Stimulated activated CD4-positive, alpha-beta T cell treated with anti-CD3 and anti-CD28 coated beads, TNF-alpha, amount 100 ng/mL, for 1 hour (primary cell): ENCODE measurements at places on chromosomes 12 and 14.

GRCh38 chr12:80129895-80130530, 30.7 kb downstream of the OTOGL start:
- DNase-seq, result no peak

GRCh38 chr14:36099619-36100018, 76.9 kb downstream of the PTCSC3 start:
- no peak for DNase-seq

DNA sequence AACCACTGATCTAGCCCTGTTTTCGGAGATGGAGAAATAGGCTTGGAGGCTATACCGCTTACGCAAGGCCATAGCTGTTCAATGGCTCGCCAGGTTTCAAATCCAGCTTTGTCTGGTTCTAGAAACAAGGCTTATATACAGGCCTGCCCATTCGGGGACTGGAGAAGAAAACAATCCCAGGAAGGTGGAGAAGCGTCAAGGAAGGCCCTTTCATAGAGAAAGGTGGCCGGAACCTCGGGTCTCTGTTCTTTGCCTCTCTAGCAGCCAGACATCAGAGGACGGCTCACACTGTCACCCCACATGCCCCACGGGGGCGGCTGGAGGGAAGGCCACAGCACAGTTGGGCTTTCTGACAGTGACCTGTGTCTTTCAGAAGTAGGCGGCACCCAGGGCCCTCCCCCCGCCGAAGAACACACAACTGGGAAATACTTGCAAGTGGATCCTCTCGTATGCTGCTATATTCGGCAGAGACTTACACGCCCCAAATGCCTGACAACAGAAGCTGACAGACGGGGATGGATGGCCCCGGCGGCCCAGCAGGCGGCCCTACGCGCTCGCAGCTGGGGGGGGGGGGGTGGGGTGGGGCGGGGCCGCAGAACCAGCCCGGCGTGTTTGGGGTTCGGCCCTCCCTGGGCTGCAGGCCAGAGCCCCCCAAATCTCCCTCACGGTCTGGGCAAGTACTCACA, 4.5 kb upstream of the SETD1B start:
- no peak for DNase-seq

DNA sequence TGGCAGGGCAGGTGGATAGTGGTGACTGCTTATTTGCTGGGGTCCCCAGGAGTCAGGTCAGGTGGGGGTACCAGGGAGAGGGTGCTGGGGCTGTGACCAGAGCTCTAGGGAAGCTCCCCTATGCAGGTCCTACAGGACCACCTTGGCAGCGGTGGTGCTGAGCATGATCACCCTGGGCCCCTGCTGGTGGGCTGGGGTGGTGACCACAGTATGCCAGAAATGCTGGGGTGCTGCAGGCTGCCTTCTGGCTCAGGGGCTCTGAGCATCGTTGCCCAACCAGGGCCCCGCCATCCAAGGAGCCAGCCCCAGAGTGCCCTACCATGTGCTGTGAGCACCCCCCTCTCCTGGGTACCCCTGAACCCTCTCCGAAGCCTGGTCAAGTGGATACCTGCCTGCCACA, 17.5 kb upstream of the NUDT14 start:
- no peak for DNase-seq

- no peak for DNase-seq
Measured at GRCh38 chr12:94488463-94488862, 28.8 kb upstream of the CEP83 start.

DNA sequence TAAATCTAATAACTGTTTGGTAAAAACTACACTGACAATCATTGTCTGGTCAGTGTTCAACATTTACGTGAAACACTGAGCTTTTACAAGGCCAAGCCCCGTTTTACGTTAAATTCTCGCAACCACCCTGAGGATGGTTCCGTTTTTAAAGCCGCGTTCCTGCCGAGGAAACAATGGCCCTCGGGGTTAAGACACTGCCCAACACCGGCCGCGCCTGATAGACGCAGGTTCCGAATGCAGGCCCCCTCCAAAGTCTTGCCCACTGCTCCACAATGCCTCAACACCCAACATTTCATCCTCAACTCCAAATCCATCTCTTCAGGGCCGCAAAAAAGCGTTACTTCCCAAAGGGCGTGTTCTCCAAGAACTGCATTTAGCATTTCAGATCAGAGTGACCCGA, 953 bp upstream of the SNRPF start:
- no peak for DNase-seq

- no peak for DNase-seq
Measured at GRCh38 chr12:33562401-33562800, 122.8 kb upstream of the SYT10 start.

DNA sequence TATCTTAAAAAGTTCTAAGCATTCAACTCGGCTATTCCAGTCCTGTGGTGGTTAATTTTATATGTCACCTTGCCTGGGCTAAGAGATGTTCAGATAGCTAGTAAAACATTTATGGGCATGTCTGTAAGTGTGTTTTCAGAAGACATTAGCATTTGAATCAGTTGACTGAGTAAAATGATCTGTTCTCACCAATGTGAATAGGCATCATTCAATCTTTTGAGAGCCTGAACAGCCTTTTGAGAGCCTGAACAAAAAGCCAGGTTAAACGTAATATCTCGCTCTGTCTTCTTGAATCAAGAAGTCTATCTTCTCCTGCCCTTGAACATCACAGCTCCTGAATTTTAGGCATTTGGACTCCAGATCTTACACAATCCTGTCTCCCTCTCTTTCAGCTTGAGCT, 1266.1 kb downstream of the LRFN5 start:
- no peak for DNase-seq

DNA sequence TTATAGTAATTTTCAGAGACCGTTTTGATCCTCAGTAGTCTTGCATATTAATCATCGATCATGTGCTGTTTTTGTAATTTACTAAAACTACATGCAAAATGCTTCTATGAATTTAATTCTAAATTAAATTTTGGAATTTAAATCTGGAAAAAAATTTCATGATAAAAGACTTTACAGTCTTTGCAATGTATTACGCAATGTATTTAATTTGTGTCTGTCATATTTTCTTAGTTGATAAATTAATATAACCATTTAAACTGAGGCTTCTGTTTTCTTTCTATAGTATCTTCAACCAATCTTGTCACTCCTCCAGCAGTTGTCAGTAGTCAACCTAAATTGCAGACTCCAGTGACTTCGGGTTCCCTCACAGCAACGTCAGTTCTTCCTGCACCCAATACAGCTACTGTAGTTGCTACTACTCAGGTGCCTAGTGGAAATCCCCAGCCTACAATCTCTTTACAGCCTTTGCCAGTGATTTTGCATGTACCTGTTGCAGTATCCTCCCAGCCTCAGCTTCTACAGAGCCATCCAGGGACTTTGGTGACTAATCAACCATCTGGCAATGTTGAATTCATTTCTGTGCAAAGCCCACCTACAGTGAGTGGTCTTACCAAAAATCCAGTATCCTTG, 94.8 kb downstream of the ATF7IP start:
- no peak for DNase-seq

DNA sequence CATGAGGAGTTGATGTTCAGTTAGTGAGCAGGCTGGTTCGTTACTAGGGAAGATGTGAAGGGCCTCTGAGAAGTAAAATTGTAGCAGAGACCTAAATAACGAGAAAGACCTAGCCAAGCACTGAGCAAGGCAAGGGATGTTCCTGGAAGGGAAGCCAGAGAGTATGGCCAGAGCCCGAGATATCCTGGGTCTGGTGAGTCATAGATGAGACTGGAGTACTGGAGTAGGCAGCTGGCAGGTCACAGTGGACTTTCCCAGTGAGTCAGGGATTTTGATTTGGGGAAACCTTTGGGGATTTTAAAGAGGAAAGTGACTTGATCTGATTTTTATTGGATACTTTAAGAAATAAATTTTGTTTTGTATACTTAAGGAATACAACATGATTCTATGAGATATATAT, 369.0 kb downstream of the DIO2 start:
- no peak for DNase-seq

GRCh38 chr14:30551460-30551859, 7.5 kb upstream of the G2E3 start:
- no peak for DNase-seq

DNA sequence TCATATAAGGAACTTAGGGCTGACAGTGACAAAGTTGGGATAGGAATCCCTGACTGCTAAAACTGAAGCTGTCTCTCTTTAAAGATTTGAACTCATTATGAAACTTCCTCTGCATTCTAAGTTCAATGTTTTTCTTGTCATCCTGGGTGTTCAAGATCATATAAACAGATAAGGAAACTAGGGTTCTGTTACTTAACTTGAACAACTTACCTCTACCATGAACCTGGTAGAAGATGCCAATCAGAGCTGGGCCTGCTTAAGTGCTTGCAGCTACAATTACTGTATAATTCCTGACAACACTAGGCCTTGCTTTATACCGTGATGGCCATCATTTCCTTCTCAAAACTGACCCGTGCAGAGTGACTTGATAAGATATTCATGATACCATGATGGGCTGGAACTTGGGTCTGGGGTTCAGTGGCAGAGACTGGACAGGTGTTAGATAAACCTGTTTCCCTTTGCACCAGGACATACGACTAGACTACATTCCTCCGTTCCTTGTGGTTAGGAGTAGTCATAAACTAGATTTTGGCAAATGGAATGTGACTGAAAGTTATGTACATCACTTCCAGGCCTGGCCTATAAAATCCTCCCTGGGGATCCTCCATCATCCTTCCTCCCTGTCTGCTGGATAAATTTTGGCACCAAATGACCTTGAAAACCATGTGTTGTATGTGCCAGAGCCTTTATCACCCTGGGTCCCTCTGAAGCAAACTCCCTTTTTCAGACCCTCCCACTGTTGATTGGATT, 172.2 kb upstream of the PRICKLE1 start:
- no peak for DNase-seq

DNA sequence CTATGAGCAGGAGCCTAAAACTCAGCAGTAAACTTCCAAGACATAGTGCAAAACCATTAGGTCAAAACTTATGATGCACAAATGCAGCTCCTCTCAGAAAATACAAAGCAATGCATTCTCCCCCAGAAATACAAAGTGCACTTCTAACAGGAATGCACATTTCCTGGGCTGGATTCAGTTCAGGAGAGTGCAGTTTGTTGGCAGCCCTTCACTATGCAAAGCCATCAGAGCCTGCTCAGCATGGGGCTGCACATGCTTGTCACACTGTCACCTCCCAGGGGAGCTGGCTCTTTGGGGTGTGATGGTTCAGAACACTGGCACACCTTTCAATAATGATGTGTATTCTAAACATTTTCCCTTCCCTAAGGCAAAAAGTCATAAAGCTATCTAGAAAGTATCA, 110.4 kb downstream of the KCNK10 start:
- no peak for DNase-seq

- DNase-seq, result no peak
Measured at GRCh38 chr12:112168561-112168971, 43.2 kb downstream of the TRAFD1 start.

GRCh38 chr12:9051158-9051550, 61.8 kb downstream of the KLRG1 start:
- no peak for DNase-seq

DNA sequence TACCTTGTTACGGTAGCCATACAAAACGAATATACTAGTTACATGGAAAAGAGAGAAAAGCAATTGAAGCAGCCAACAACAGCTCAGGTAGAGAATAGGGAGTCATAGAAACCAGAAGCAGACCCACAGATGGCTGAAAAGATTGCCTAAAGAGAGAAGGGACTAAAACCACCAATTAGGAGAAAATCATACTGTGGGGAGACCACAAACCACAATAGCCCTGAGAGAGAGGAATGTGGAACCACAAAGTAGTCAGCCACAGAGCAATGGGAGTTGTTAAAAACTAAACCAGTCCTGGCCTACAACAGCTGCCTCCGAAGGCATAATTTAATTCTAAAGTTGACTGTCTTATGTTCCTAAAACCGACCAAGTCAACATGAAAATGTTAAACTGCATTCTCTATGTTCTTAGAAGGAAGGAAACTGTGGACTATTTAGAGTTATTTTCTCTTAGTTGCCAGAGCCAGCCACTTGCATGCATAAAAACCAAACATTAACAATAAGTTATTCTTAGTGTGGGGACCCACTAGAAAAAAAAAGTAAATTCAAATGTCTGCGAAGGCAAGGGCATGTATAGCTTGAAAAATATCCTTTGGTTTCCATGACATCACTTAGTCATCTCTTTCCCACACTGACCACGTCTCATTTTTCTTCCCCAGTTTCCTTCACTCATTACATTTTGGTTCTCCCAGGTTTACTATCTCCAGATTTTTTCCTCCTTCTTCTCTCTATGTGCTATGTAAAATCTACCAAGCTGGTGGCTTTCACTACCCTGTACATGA, 398.1 kb downstream of the NOVA1 start:
- DNase-seq, result no peak

GRCh38 chr14:23185063-23185462, 1.6 kb upstream of the SLC7A8 start:
- DNase-seq, result no peak

- no peak for DNase-seq
Measured at GRCh38 chr12:131761638-131762037, 50.7 kb downstream of the SFSWAP start.

- DNase-seq, result no peak
Measured at GRCh38 chr14:69921052-69921451, 41.8 kb downstream of the SMOC1 start.

- no peak for DNase-seq
Measured at GRCh38 chr12:13387101-13387500, 190.6 kb downstream of the EMP1 start.
